Urinary bladder (tissue), 4 donors: ENCODE measurements at places on chromosomes 3 and 15. TPM values are rescaled to one million over a fixed set of nuclear protein-coding genes. Genes with fewer than 3 reads are reported as not detected.

DNA sequence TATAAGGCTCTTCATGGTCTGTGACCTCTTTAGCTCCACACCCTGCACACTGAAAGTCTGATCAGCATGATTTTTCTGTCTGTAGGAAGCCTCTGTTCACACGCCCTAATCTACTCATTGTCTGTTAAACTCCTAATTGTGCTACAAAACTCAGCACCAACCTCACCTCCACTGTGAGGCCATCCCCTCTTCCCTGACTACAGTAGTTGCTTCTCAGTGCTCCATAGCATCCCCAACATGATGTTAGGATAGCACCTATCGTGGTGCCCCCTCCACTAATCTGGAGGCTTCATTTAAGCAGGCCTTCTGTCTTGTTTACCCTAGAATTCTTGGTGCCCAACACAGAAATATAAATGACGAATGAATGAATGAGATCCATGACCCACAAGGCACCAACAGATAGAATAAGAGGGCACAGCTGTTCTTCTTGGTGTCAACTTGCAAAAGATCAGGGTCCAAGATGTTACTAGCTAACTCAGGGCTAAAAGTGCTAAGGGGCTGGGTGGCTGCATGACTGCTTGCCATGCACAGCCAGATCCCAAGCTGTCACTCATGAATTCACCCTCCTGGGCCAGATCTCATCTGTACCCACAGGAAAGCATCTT lies 55.2 kb upstream of the HEG1 start:
- DNase-seq: no peak

THAP10 gene
- 3.8 TPM for polyA plus RNA-seq

SLC2A2 gene
- 0.09 TPM for polyA plus RNA-seq

RPUSD3 gene
- 39.6 TPM for polyA plus RNA-seq

RBP2 gene
- polyA plus RNA-seq: not detected

DNA sequence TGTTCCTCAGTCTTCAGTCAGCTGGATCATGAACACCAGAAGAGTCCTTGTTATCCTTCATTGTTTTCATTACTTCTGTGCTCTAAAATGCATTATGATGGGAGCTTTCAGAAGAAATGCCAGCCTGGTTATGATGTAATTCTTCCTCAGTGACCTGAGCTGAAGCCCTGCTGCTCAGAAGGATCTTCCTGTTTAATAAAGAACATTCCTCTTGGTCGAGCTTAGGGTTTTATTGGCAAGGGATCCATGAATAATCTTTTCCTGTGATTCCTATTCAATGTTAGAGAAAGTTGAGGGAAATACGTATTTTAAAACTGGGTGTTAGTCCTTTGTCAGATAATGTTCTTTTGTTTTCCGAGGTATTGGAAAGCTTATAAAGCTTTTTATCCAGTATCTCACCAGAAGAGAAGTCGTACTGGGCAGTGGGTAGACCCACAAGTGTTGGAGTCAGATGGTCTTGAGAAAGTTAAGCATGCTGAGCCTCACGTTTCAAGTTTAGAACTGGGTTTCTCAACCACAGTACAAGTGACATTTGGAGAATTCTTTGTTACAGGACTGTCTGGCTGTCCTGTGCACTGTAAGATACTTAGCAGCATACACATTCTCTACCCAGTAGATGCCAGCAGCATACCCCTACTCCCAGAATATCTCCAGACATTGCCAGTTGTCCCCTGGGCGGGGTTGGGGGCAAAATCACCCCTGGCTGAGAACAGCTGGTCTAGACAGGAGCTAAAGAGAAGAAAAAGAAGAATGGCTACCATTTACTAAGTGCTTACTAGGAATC lies 212.3 kb upstream of the BHLHE40 start:
- DNase-seq: no peak

GRCh38 chr3:196599734-196600128 lies 31.3 kb downstream of the FBXO45 start:
- no peak for DNase-seq

- DNase-seq: no peak
Measured at GRCh38 chr3:149908424-149908957, 62.2 kb downstream of the PFN2 start.

DNA sequence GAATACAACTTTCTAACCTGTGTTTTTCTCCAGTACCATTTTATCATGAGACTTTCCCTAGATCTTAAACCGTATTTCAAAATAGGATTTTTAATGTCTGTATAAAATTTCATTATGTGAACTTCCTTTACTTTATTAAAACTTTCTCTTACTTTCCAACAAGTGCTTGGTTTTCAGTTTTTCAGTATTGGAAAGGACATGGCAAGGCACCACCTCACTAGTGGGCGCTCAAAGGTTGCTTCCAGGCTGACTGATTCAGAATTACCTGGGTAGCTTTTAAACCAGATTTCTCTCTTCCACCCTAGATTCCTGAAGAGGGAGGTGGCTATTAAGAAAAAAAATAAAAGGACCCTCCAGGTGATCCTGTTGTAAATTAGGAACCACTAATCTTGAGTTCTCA lies 236.6 kb downstream of the SOX2 start:
- no peak for DNase-seq

KIF23 gene
- 0.79 TPM for polyA plus RNA-seq

GRCh38 chr3:13299531-13300155 lies 120.5 kb downstream of the NUP210 start:
- no peak for DNase-seq

GRCh38 chr15:68400066-68400456 lies 31.9 kb downstream of the ITGA11 start:
- DNase-seq: no peak

ZBTB11 gene
- polyA plus RNA-seq: 9.0 TPM

GP9 gene
- not detected for polyA plus RNA-seq

- DNase-seq: no peak
Measured at GRCh38 chr3:86793786-86794185, 197.2 kb downstream of the VGLL3 start.

DNA sequence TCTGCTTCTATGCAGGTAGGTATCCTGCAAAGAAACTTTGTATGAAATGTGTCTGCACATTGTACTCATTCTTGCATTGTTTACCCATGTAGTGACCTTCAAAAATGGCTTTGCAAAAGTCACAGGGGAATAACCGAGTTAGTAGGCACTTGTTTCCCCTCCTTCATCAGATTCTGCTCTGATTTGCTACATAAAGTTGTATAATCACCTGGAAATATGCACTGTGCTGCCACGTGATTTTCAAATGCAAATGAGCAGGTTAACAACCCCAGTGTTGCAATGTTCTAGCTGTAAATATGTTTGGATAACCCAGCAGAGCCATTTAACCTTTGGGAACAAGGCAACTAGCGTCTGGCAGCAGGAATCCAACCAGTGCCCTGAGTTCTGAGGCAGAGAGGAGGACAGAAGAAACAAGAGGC lies at the start of gene KNG1:
TSS of gene KNG1 (plus strand) at position 321 of the 419 bp plus-strand sequence. CDS start 184 bp downstream, outside the sequence.
- no peak for DNase-seq

GRCh38 chr3:58237941-58238681 lies 519 bp downstream of the ABHD6 start:
- DNase-seq: no peak

- DNase-seq: no peak
Measured at GRCh38 chr3:159945930-159946329, 42.7 kb upstream of the IL12A start.

DNA sequence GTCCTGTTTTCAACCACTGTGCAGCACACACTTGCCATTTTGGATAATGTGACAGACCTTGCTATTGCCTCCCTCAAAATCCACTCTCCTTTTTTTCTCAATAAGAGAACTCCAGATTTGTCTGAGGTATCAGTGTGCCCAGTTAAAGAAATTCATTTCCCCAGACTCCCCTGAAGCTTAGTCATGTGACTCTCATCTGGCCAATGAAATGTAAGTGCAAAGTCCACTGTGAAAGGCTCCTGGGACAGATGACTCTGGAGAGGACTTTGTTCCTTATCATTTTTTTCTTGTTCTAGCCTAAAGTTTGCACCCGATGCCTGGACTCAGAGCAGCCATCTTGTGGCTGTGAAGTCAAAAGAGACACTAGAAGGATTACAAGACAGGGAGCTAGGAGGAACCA lies 268.6 kb upstream of the LRTM1 start:
- no peak for DNase-seq

- no peak for DNase-seq
Measured at GRCh38 chr3:46460051-46460450, 4.7 kb downstream of the LTF start.

DNA sequence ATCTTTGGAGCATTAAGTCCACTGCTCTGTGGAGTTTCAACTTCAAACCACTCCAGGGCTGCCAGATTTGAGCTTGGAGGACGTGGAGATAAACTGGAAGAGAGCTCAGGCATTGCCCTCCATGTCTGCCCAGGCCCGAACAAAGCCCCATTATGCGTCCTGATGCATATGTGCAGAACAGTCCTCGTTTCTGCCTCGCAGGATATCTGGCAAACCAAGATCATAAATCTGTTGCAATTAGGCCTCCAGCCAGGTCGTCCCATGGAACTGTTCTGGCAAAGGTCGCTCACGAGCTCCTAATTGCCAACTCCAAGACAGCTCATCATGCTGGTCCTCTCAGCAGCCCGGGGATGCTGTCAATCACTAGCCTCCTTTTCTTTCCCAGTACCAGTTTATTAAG lies 91.2 kb downstream of the SEMA5B start:
- no peak for DNase-seq

HCLS1 gene
- 44.9 TPM for polyA plus RNA-seq

DNA sequence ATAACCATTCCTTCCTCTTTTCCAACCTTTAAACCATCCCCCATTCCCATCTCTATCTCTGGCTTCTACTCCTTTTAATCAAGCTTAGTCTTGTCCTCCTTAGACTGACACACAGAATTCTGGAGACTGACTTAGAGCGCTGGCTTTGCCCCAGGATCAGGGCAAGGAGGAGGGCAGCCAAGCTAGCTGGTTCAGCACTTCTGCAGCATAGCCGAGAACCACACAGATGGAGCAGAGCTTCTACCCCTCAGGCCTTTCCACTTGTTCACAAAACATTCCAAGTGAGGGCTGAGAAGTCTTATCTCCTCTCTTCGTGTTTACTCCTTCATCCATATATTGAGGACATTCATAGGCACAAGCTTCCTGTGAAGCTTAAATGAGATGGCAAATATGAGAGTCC lies 246.5 kb upstream of the PEX5L start:
- DNase-seq: no peak
